Left lobe of liver (tissue), 2 donors: ENCODE measurements at places on chromosomes 7 and 10.

- no peak for DNase-seq
These were observed 117.3 kb downstream of the PRKAG2 start for GRCh38 chr7:151759591-151760042.

- DNase-seq = no peak
These were observed 130.5 kb upstream of the C1QL3 start for GRCh38 chr10:16652154-16652553.

- DNase-seq = no peak
These were observed 20.0 kb downstream of the LRRD1 start for GRCh38 chr7:92158660-92159575.

DNA sequence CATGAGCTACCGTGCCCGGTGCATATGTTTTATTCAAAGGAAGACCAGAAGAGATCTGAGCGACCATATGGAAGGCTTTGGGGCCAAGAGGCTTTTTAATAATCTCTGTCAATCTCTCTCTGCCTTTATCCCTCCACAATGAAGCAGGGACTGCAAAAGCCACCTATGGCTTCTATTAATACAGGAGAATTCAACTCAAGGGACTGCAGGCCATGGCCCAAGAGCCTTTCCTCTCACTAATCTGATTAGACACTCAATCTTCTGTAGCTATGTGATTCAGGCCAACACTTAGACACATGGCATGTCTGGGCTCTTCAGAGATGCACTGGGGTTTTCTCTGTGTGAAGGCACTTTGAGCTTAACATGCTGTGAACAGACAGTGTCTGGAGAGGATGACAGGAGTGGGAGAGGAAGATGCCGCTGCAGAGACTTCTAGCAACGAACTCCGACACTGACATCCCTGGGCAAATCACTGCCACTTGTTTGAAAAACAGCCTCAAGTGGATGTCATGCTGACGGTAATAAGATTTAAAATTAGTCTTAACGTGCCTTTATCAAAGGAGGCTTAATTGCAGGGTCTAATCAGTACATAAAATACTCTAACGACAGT lies 114.4 kb upstream of the AOAH start:
- DNase-seq = no peak

GRCh38 chr7:55420530-55420929 lies 55.4 kb downstream of the LANCL2 start:
- DNase-seq = no peak

DNA sequence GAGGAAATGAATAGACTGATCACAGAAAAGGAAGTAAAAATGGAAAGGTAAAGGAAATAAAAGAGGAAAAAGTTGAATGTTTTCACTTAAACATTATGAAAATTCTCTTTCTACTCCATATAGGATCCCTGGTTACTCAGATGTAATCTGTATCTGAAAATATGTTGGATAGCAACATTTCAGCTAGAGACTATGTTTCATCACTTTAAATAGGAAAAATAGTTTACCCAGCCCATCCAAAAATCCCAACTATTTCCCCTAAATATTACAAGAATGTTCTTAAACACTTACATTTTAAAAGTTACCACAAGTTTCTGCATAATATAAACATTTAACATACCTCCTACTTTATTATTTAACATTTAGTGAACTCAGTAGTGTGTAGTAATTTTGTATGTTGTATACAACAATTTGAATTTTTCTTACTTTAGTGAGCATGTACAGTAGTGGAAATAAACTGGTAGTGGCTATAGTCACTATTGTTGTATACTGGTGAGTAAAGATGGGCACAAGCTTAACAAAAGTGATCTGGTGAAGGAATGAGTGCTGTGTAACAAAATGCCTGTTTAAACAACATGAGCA lies 27.1 kb downstream of the SLF2 start:
- DNase-seq = no peak

DNA sequence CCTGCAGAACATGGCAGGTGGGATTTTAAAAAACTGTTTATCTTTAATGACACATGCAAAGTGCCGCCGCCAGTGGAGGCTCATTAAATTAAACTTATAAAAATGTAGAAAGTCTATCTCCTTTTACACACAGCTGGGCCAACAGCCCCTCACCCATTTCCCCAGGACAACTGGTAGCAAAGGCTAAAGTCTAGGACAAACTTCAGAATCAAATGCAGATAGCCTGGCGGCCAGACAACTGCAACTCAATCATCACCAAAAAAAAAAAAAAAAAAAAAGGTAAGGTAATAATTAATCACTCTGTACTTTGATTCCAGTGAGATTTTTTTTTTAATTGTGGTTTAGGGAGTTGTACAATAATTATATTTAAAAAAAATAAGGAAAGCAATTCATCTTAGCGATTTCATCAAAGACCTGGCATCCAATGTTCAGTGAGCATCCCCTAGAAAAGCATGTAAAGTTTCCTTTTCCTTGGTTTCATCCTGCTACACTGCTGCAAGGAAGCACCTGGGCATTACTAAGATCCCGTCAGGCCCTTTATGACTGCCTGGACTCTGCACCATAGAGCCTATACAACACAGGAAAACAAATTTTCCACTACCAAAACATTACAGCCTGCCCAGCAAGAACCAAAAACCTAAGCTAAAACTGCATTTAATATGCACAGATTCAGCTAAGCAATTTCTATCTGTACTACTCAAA lies 98.5 kb downstream of the GRB10 start:
- peak; percentile 77 for DNase-seq

- DNase-seq = no peak
These were observed 181.4 kb downstream of the IPMK start for GRCh38 chr10:58086144-58086762.

DNA sequence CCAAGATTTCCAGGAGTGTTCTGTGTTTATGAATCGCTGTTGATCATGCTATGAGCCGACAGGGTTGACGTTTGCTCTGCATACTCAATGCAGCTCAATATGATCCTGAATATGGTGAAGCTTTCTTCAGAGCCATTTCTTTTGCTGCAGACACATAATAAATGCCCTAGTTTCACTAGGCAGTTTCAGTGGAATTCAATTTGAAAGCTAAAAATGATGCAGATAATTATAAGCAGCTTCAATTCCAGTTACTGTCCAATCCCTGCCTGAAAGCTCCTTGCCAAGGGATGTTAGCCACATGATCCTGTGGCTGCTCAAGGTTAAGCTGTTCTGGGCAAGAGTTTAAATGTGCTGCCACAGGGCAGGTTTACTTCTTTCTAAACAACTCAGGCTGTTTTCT lies 805.6 kb downstream of the NRG3 start:
- DNase-seq = no peak
